ENCODE measurements at places on chromosomes 2 and 18.

DNA sequence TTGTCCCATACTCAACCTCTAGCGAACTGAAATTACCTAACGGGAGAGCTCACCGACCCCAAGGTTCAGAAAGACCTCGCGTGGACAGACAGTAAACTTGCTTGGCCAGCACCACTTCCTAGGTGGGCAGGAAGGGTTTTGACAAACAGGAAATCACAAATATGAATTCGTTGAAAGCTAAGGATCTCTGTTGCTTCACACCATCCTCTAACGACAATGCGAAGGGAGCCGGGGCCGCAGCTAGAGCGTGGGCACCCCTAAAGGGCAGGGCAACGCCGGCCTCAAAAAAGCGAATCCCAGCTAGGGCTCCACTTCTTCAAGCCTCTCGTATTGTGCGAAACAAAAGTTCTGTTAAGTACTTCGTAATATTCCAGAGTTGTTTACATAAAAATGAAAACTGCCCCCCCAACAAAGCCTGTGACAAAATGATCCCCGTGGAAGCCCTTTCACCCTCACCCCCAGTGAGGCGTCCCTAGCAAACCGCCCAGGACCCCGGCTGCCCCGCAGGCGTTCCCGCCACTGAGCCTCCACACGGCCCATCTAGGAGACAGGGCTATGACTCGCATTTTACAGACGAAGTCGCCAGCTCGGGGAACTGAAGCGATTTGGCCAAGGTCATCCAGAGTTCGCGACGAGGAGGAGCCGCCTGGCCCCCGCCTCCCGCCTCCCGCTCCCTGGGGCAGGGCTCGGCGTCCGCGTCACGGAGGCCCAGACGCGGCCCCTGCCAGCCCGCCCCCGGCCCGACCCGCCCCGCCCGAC lies 548 bp downstream of the KANSL3 start:
- DNase-seq, result peak; percentile 96

DNA sequence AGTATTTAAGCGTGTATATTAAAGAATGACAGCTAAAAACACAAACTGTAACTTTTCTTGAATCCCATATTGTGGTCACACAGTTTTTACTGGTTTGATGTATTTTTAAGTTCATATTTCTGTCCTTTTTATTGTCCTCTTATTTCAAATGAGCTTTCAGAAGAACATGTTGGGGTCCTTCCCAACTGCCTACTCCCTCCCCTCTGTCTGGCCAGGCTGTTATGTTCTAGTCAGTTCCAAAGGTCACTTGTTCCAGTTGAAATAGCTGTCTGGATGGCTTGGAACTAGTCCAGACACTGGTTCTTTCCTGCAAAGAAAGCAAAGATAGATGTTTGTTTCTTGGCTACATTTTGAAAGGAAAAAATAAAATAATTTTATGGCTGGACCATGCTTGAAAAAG lies 306.9 kb downstream of the GULP1 start:
- DNase-seq, result no peak

- peak; percentile 67 for DNase-seq
These were observed 390.9 kb upstream of the TRIB2 start for GRCh38 chr2:12325806-12326205.

- DNase-seq, result peak; percentile 44
These were observed 141.4 kb downstream of the COL4A4 start for GRCh38 chr2:227022608-227023007.

DNA sequence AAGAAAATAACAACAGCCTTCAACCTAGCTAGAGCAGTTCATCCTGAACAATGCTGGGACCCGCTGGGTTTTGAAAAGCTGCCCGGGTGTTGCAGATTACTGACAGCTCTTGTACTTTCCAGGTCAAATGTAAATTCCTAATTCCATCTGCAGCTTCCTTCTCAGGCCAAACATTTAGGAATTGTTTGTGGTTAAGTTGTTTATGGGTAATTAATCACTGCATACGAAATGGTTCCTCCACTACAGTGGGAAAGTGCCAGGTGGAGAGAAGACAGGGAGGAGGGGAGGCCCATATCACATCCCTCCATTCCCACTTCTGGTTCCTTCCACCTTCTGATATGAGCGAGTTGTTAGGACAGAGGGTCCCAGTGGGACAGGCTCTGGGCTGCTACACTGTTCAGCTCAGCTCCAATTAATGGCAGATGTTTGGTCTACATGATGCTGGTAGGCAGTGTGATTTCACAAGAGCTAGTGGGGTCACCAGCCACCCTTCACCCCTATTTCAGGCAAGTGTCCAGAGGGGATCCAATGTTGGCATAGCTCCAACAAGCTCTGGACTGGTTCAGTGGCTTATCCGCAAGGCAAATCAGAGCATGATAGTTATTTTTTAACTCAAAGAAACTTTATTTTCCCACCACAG lies 112.9 kb upstream of the ACAA2 start:
- no peak for DNase-seq

DNA sequence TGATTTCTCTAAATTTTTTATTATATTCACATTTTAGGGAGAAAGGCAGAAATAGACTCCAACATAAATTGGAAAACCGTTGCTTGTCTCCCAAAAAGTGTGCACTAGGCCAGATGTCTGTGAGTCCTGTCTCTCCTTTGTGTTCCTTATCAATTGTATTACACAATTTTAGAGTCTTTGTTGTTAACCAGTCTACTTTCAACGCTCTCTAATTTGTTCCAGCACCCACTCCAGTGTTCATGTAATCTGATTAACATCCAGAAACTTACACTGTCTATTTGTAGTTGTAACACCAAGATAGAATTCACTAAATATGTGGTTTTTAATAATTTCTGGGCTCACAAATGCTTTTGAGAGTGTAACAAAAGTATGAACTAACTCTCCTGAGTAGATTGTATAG lies 195.6 kb downstream of the FSIP2 start:
- DNase-seq, result no peak

GRCh38 chr18:29041976-29042375 lies 865.0 kb upstream of the CDH2 start:
- no peak for DNase-seq

GRCh38 chr2:138058427-138058826 lies 94.2 kb downstream of the HNMT start:
- no peak for DNase-seq

DNA sequence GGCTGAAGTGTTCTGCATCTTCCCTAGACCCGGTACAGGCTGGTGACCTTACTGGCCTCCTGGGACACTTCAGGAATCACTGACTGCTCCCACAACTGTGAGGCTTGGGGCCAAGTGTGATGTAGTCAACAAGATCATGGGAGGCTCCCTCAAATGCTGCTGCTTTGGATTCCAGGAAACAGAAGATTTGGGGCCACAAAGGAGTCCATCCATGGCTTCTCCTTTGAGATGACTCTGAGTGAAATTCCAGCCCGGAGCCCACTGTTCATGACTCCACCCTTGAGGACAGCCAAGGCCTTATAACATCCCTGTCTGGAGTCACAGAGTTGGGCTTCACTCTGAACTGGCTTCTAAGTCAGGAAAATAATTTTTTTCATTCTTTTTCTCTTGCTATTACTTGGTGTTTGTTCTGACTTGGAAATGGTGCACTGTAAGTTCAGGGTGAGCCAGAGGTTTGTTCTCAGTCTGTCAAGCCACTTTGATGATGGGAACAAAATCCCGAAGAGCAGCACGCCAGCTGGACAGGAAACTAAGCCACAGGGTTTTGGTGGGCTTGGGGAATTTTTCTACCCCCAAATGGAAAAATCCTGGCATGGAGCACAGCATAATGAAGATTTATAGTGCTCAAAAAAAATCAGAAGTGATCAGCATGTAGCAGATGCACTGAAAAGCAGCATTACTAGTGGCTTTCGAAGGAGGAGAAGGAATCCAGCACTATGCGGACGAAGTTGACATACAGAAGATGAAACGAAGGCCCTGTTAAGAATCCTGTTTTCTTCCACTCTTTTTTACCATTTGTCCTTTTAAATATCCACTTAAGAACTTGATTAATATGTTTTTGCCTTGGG lies 98.1 kb upstream of the ZFP36L2 start:
- no peak for DNase-seq

GRCh38 chr2:186532891-186533290 lies 46.8 kb downstream of the ZC3H15 start:
- no peak for DNase-seq

DNA sequence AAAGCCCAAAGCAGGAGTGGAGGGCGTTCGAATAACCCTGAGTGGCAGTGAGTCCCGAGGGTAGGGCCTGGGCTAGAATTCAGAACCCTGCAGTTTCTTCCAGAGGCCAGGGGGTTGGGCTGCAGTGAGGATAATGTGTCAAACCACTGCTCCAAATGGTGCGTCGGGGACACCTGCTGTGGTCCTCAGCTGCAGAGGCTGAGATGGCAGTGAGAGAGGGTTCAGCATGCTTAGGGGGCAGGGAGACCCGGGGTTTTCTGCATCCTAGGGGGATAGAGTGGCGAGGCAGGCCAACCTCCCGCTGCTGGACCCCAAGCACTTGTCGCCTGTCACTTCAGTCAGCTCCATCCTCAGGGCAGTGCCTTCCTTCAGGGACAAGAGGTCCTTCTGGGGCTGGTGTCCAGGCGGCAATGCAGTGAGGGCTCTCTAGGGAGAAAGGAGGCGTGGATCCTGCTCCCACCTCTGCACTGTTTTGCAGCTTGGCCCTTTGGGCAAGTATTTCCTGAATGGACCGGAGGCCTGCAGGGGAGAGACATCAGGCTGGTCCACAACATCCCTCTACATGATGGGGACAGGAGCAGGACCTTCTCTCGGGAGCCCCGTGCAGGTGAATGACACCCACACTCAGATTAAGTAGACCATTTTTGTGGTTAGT lies 8.4 kb upstream of the NTSR2 start:
- no peak for DNase-seq

- DNase-seq, result peak; percentile 99
These were observed 76.6 kb upstream of the MAP4K3 start for GRCh38 chr2:39513641-39514094.

GRCh38 chr2:10777842-10778723 lies 34.5 kb downstream of the PDIA6 start:
- no peak for DNase-seq

GRCh38 chr2:182954789-182955188 lies 83.5 kb downstream of the NCKAP1 start:
- DNase-seq, result no peak

- no peak for DNase-seq
These were observed 879.5 kb downstream of the TDRD15 start for GRCh38 chr2:22003270-22003669.

DNA sequence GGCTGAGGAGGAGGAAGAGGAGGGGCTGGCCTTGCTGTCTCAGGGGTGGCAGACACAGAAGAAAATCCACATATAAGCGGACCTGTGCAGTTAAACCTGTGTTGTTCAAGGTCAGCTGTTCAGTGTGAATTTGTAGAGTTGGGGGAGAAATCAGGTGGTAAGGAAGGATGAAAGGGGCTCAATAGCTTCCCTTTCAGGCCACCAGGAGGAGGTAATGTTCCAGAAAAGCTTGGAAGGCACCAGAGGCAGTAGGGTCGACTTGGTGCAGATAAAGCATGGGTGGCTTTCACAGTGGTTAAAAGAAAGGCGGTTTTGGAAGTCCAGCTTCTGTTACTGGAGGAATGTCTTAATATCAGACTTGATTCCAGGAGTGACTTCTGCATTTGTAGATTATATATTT lies 167.4 kb downstream of the THSD7B start:
- peak; percentile 27 for DNase-seq

Data from EH (cell line).